Spinal cord (tissue), 10 donors: ENCODE measurements at places on chromosomes 11 and 22.

DNA sequence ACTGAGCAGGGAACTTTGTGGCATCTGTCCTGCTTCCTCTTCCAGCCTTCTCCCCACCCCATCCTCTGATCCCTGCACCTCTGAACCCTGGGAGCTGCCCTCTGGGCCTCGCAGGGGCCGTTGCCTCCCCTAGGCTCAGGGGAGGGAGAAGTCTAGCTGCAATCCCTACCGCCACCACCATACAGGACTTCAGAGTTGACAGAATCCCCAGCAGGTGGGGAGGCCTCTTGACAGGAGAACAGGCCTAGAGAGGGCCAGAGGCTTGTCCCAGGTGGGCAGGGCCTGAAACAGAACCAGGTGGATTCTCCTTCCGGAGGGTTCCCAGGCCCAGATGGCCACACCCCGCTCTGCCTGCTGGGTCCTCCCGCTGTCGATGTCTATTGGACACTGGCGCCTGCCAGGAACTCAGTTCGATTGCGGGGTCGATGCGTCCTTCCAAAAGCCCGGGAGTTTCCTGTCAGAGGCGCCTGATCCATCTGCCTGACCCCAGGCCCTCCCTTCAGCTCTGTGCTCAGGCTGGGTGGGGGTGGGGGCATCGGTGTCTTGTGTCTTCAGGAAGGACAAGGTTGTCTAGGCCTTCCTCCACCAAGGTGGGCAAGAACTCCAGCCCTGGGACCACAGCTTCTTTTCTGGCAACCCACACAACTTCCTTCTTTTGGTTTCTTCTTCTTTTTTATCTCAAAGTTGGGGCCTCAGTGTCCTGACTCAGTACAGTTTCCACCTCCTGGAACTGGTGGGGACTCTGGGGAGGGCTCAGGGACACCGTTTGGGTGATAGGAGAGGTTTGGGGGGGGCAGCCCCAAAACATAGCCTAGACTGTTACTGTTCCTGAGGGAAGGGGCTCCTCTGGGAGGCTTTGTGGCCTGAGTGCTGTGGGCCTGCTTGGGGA lies 6.4 kb downstream of the STARD10 start:
- DNase-seq = no peak

GRCh38 chr11:10893714-10894151 lies 35.9 kb upstream of the ZBED5 start:
- DNase-seq = peak; percentile 58

GRCh38 chr11:47411884-47412746 lies 3.7 kb downstream of the SLC39A13 start:
- DNase-seq = no peak

- no peak for DNase-seq
These were observed 2.7 kb downstream of the PPP1CA start for GRCh38 chr11:67398661-67399563.

- DNase-seq = no peak
These were observed 9.0 kb downstream of the SPCS2 start for GRCh38 chr11:74957937-74958629.

DNA sequence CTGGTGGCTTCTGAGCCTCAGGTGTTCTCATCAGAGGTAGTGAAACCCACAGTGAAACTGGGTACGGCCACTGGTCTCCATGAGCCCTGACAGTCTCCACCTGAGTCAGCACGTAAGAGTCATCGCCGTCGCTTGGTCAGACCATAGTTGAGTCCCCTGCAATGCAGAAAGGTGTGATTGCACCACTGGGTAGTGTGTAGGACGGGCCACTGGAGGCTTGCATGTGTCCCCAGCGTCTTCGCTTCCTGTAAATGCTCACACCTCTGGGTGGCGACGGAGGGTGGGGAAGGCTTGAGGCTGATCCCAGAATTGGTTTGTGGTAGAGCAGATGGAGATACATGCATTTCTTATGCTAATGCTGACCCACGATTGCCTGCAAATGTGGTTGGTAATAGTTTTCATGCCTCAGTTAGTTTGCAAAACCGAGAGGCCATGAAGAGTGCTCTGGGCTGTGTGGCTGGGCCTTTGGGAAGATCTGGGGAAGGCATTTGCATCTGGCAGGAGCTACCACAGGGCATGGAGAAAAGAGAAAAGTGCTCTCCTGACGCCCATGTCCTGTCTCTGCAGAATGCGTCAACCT lies 26.5 kb downstream of the CTTN start:
- no peak for DNase-seq

DNA sequence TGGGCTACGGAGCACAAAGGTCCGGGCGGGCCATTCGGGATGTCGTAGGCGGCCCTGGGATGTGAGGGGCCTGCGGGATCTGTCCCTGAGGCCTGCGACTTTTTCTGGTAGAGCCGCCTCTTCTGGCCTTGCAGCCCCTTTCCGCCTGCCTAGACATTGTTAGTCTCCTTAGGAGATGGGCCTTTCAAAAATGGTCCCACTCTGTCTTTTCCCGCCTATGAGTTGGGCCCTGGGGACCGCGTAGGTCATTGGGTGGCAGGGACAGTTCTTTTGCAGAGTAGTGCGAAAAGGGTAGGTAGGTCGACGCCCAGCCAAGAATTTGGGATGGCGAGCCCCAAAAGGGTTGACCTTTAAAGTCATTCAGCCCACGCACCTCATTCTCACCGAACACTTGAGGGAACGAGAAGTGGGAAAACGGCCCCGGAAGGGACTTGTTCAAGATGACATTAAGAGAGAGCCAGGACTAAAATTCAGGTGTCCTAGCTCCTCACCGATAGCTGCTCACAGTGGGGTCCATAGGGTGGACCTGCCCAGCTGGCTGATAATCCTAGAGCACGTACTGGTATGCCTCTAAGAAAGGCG lies 785 bp downstream of the OTUB1 start:
- no peak for DNase-seq

- no peak for DNase-seq
These were observed 121.6 kb downstream of the KIRREL3 start for GRCh38 chr11:126878913-126879482.

DNA sequence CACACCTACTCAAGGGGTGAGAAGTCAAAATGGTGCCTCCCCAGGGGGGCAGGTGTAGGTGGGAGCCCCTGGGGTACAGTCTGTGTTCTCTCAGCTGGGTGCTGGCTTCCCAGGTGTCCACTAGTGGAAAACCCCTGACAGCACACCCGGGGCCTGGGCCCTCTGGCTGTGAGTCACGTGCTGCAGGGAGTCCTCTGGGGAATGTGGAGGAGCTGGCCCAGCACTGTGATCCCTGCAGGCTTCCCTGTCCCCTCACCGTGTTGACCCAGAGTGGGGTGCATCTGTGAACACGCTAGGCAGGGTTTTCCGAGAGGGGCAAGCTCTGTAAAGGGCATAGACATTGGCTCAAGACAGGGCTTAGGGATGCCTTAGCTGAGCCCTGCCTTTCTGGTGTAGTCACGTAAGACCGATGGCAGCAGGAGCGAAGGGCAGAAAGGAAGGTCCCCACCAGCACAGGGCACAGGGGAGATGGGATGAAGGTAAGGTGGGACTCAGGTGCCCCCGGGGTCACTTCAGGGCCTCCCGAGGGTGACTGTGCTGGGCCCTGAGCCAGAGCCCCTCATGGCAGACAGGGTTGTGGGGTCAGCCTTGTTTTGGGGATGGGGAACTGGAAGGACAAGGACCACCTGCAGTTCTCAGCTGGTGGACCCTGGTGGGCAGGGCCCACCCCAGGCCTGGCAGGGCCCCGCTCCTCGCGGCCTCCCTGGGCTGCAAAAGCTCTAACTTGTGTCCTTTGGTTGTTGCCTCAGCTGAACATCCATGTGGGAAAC lies 14.1 kb downstream of the DERL3 start:
- no peak for DNase-seq

GRCh38 chr11:69360606-69361005 lies 66.7 kb downstream of the MYEOV start:
- no peak for DNase-seq

DNA sequence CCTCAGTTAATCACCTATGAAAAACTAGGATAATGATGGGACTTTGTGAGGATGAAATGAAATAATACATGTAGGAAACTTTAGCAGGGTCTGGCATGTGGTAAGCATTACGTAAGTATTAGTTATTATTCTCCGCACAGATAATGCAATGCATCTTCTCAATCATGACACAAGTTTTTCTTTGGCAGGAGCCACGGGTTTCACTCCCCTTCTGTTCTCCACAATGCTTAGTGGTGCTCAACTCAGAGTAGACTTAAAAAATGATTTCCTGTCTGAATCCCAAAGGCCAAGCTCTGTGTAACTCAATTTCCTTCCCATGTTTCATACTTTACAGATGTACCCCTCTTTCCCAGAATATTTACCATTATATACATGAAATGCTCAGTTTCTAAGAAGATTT lies 82.9 kb downstream of the CCDC34 start:
- no peak for DNase-seq

DNA sequence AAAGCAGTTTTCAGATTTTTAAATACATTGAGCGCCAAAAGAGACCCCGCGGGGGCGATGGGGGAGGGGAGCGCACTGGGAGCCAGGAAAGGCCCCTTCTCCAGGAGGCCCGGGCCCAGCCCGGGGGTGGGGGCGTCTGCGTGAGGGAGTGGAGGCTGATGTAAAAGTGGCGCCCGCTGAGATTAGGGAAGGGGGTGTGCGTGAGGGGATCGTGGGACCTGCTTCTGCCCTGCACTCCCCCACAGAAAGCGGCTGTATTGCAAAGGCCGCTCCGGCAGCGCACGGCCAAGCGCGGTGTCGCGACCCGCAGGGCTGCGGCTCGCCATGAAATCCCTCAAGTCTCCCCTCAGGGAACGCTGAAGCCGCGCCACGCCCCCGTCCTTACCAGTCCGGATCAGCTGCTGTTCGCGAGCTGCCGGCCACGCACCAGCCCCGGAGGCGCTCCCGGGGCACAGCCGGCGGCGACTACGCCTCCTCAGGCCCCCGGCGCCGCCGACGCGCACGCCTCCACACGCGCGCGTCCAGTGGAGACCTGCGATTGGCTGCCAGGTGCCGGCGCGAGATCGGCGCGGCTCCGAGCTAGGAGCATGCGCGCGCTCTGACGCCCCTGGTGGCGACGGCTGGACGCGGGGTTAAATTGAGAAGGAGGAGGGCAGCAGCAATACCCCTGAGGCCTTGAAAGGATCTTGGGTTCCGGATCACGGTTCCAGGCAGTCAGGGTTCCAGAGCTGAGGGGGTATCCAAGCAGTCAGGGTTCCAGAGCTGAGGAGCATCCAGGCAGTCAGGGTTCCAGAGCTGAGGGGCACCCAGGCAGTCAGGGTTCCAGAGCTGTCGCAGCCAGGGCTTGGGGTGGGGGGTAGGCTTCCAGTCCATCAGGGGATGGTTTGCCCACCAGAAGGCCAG lies at the start of gene ZNF280B:
Gene ZNF280B (minus strand): TSS at position 469 of the 903 bp plus-strand sequence. CDS start 19,344 bp downstream, outside the sequence.
- DNase-seq = peak; percentile 75

DNA sequence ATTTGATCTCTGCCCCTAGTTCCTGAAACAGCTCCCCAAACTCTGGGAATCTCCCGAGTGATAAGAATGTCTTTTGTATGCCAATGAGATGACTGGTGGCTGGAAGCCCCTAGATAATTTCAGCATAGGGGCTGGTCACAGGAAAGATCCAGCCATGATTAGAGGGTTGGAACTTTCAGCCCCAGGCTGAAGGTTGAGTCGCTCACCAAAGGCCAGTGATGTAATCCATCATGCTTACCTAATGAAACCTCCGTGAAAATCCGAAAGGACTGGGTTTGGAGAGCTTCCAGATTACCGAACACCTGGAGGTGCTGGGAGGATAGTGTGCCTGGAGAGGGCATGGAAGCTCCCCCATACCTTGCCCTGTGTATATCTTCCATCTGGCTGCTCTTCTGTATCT lies 26.0 kb downstream of the LRRC32 start:
- DNase-seq = no peak

- no peak for DNase-seq
These were observed 304.1 kb upstream of the ANO5 start for GRCh38 chr11:21888814-21889213.

- no peak for DNase-seq
These were observed 54.6 kb downstream of the LRRC74B start for GRCh38 chr22:21100149-21101032.

DNA sequence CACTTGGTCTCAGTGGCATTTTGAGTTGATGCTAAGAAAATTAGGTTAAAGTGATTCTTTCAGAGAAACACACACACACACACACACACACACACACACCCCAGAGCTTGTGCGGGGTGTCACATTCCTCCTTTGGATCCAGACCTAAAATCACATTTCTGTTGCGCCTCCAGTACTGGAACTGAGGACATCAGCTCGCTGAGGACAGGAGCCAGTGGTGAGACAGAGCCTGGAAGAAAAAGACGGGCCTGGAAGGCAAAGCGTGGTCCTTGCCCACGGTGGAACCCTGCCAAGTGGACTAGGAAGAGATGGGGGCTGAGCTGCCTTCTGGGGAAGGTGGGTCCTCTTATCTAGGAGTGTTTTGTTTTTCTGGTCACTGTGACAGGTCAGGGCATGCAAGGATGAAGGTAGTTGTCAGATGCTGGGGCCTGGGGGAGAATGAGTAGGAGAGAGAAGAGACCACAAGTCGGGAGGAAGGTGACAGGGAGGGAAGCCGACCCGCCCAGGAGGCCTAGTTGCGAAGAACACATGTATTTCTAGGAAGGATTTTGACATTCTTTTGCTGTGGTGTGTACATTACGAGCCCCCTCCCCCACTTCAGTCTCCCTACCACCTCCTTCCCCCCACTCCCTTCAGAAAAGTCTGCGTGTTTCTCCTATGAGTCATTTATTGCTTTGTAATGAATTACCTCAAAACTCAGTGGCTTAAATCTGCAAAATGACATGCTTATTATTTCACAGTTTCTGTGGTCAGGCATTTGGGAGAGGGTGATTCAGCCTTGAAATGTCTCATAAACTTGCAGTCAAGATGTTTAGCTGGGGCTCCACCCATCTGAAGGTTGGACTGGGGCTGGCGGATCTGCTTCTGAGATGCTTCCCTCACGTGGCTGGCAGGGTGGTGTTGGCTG lies 4.8 kb upstream of the ELFN2 start:
- DNase-seq = no peak

- no peak for DNase-seq
These were observed 15.0 kb upstream of the SLC39A13 start for GRCh38 chr11:47393163-47394049.

DNA sequence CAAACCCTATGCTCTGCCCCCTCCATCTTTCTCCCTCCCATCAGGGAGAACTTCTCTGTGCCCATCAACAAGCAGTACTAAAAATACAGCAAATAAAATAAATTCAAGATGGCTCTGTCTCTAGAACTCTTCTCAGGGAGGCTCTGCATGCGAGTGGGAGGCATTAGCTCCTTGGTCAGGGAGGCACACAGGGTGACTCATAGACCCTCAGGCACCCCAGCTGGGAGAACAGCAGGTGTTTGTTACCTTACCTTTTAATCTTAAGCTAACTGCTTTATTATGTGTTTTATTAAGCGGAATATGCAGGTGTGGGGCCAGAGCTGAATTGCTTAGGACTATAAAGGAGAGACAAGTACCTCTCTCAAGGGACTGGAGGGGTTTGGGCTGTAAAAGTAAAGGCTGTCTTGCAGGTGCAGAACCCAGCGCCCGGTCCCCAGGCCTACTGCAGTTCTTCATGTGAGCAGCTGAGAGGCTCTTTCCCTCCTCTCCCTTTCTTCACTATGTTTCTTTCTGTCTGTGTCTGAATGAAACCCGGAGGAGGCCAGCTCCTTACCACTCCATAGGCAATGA lies 20.8 kb downstream of the CSNK2A3 start:
- no peak for DNase-seq
